ENCODE measurements at places on chromosomes 3 and 15.
A peak's percentile ranks its signal among the peaks of the same experiment; 100 is the strongest.

- peak; percentile 38 for DNase-seq
These were observed 660 bp downstream of the NECTIN3 start for GRCh38 chr3:111072031-111072921.

- no peak for DNase-seq
These were observed 22.3 kb upstream of the CFAP161 start for GRCh38 chr15:81111510-81112470.

DNA sequence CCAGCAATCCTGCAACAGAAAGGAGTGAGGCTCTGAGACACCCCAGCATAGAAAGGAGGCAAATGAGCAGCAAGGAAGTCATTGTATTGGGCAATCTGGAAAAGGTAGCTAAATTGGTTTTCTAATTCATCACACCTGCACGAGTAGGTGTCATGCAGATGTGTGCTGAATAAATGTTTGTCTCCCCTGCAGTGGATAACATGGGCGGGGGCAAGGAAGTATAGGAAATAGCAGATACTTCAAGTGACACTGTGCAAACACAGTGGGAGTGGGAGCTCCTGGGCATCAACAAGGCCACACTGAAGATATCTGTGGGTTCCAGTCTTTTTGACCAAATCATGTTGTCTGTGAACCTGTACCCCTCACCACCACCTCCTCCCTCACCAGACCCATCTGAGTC lies 14.4 kb upstream of the HTR3E start:
- no peak for DNase-seq

- DNase-seq: no peak
These were observed 318.6 kb downstream of the FHIT start for GRCh38 chr3:60932643-60933042.

DNA sequence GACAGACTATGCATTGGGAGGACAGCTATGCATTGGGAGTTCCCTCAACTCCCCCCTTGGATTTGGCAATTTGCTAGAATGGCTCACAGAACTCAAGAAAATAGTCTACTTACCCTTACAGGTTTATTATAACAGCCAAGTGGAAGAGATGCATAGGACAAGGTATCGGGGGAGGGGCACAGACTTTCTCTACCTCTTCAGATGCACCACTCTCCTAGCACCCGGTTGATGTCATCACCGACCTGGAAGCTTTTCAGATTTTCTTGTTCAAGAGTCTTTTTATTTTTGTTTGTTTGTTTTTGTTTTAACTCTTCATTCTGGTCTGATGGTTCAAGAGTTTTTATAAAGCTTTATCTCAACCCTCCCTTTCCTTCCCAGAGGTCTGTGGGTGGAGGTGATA lies 20.7 kb upstream of the ADAMTS9 start:
- no peak for DNase-seq

- no peak for DNase-seq
These were observed 666.5 kb downstream of the SQOR start for GRCh38 chr15:46301291-46301690.

- no peak for DNase-seq
These were observed 384.7 kb downstream of the NTRK3 start for GRCh38 chr15:87871731-87872320.

DNA sequence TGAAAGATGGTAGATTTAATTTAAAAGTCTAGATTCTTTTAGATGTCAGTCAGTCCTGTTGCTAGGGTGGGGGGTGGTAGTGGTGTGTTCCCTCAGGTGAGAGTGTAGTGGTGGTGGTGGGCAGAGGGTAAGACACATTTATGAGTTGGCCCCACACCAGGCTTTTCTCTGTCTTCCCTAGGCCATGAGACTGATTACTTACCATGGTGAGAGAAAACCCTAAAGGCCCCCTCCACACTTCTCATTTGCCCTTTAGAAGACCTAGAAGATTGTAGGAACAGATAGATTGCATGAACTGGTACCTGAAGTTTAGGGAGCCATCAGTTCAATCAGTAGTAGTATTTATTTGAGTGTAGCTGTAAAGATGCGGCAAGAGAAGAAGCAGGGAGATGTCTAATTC lies 20.9 kb downstream of the FNDC3B start:
- DNase-seq: no peak

DNA sequence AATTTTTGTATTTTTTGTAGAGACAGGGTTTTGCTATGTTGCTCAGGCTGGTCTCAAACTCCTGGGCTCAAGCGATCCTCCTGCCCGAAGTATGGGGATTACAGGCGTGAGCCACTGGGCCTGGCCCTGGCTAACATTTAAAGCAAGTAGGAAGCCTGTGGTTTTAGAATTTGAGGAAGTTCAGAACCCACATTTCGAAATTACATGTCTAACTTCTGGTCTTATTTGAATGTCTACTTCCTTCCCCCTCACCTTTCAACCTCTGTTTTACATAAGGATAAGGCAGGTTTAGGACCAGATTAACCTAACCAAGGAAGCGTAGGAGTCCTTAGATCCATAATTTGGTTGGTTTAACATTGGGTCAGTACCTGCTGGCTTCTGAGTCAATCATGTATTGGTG lies 120.5 kb upstream of the PROK2 start:
- DNase-seq: no peak

GRCh38 chr15:75452865-75453702 lies 1.6 kb upstream of the SIN3A start:
- DNase-seq: no peak

- DNase-seq: no peak
These were observed 159.8 kb downstream of the ALCAM start for GRCh38 chr3:105526360-105527111.

GRCh38 chr3:148938306-148938705 lies 53.0 kb upstream of the GYG1 start:
- no peak for DNase-seq

- no peak for DNase-seq
These were observed 47.1 kb downstream of the SCAP start for GRCh38 chr3:47428662-47429061.

DNA sequence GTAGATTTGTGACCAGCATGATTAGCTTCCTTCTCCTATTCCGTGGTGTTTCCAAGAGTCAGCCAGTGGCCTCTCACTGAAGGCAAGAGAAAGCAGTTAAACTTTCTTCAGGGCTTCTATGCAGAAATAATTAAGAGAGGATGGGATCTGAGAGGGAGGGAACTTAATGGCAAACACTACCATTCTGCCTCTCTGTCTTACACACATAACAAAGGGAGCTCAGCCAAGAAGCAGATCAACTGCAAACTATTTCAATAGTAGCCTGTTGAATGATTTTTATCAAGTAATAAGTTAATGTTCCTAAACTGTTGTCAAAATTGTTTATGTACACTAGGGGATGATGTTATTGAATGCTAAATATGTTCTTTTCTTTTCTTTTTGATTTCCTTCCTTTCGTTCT lies 11.8 kb downstream of the OXSR1 start:
- no peak for DNase-seq

- DNase-seq: no peak
These were observed 27.5 kb upstream of the DENND4A start for GRCh38 chr15:65819563-65819960.

DNA sequence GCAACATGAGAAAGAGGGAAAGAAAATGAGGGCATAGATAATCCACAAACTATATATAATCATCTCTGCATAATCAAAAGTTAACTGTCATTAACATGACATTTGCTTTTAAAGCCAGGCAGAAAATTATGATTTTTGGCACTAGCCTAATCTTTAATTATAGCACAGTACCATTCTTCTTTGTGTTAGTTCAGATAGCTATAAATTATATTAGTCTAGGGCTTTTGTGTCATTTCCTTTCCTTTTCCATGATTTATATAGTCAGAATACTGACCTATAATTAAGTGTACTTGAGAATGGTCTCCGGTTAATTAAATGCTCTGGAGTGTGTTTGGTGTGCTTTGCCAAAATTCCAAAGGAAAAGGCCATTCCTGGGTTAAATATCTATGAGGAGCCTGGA lies 441.9 kb upstream of the THRB start:
- DNase-seq: no peak

- DNase-seq: no peak
These were observed 74.6 kb downstream of the CCK start for GRCh38 chr3:42191443-42191747.

DNA sequence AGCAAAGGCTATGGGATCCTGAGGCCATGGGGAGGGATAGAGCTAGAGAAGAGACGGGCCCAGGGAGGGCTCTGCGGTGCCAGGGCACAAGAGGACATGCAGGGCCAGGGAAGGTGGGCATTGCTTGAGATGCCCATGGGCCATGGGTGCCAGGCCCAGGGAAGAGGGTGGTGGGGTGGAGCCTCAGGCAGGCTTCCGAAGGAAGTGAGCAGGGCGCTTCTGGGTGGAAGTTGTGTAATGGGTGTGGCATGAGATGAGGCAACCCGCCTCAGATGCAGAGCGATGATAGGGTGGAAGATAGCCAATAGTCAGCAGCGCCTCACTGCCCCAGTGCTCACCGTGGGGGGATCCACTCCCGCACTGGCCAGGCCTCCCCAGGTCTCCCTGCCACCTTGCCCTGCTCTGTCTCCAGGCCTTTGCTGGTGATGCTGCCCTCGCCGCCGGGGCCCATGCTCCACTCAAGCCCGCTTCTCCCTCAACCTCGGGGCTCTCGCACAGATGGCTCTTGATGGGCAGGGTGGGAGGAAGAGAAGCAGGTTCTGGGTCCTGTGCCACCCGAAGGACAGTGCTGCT lies 51.4 kb downstream of the DNAJB8 start:
- no peak for DNase-seq

- no peak for DNase-seq
These were observed 254.7 kb downstream of the EDEM1 start for GRCh38 chr3:5442106-5442785.

All from AG08396 (cell line).